ENCODE measurements at places on chromosomes 4 and X. TPM values are rescaled to one million over a fixed set of nuclear protein-coding genes. Genes with fewer than 3 reads are reported as not detected.

GRCh38 chr4:6453688-6453990 is 18.8 kb downstream of the PPP2R2C start:
- no peak for DNase-seq

GRCh38 chrX:108224727-108225621 is 133.4 kb downstream of the ATG4A start:
- DNase-seq, result peak; percentile 52

DNA sequence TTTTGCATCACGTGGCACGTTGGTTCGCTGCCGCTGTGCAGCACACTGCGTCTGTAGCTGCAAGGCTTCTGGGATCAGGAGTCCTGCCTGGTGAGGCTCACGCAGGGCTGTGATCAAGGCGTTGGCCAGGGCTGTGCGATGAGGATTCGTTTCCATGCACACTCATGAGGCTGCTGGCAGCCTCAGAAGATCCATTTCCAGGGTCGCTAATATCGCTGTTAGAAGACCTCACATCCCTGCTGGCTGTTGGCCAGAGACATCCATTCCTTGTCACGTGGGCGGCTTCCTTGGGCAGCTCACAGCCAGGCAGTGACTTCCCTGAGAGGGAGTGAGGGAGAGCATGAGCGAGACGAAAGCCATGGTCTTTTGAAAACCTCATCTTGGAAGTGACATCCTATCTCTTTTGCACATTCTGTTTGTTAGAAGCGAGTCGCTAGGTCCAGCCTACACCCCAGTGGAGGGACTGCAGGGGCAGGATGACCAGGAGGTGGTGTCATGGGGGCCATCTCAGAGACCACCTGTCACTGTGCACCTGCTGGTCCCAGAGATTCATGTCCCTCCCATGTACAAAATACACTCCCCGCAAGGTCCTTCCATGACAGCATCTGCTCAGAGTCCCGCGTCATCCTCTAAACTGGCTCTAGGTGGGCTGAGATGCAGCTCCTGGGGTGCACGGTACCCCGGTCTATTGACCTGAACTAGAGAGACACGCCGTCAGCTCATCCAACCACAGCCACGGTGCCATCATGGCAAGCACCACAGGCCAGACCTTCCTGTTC is 12.2 kb downstream of the RGS12 start:
- no peak for DNase-seq

- no peak for DNase-seq
These were observed 250.0 kb downstream of the INPP4B start for GRCh38 chr4:142596121-142596520.

- no peak for DNase-seq
These were observed 221.4 kb downstream of the TACR3 start for GRCh38 chr4:103498161-103499070.

DNA sequence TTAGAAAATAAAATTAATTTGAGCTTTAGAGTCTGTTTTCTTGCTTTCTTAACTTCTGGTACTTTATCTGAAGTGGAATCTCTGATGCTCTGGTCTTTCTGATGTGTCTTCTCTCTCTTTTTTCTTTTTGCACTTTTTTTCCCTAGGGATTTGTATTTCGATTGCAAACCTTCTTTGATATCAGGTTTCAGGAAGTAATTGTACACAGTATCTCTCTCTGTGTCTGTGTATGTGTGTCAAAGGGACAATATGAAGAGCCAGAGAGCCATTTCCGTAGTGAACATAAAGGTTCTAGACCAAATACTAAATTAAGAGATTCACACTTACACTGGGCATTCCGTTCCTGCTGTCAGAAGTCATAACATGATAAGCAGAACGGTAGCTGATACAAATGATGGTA is 325.0 kb downstream of the PCDH7 start:
- DNase-seq, result no peak

DNA sequence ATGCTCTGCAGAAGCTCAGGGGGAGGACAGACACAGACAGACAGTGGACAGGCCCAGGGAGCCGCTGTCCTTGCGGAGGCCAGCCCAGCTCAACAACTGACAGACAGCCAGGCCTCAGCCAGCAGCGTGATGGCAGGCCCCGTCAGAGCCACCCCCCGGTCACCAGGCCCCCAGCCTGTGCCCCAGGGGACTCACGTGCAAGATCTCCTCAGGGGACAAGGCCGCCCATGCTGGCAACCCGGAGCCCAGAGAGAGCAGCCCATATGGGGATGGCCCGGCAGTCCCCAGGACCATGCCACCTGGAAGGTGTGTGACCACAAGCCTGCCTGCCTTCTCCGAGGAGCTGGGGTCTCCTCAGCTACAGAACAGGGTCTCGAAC is 28.0 kb upstream of the MXD4 start:
- DNase-seq, result no peak

DNA sequence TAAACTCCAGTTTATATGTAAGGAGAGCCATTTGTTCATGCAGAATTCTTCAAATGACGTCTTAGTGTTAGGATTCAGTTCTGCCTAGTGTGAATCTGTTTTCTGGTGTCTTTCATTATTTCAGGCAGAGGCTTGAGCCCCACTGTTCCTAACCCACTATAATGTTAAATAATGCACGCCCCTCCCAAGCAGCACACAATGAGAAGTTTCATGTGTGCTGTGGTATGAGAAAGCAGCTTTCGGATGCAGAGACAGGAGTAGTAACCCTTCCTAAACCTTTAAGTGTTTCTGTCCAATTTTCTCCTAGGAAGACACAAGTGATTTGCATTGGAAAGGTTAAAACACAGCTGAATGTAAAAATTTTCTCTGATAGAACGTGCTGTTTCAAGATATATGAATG is 54.5 kb downstream of the TRIM2 start:
- no peak for DNase-seq

Gene MUC7
- 0.08 TPM for polyA plus RNA-seq

Gene ABCG2
- polyA plus RNA-seq, result 11.2 TPM
